ENCODE measurements at places on chromosomes 3 and 15.

DNA sequence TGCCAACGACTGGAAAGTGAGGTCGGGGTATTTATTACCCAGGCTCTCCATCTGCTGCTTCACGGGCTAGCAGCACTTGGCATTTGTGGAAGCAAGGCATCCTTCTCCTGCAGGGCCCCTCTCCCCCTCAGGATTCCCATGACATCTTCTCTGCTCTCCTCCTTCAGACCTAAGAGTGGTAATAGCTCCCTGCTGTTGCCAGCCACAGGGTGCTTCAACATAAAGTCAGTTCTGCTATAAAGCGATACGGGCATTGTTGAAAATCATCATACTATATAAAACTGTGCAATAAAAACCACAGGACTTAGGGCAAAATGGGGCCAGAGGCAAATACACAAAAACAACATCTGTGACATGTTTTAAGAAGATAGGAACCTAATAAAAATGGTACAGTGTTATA, 391.8 kb upstream of the ADAMTS9 start:
- DNase-seq = no peak

DNA sequence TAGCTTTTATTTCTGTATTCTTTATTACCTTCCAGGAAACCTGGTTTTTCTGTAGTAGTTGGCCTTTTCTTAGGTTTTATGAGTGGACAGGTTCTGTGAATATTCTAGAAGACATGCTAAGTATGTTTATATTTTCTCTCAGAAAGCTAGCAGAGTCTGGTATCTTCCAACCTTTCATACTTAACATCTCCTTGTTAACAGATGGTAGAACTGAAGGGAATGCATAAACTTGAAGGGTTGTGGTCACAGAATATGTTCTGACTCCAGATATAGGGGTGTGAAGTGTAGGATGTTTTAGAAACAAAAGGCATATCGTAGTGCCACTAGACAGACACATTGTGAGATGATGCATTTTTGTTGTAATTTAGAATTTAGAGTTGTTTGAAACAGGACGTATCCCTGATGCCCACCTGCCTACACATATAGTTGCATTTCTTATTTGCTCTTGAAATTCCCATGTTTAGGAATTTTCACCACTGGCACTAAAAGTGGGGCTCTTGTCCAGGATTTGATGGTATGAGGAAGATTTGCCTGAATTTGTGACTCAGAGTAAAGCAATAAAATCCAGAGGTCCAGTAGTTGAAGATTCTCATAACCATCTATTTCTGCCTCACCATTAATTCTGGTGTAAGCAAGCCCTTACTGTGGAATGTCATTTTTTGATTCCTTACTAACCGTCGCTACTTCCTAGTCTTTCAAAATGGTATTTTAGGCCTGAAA, 274.5 kb downstream of the FEZF2 start:
- DNase-seq = no peak

DNA sequence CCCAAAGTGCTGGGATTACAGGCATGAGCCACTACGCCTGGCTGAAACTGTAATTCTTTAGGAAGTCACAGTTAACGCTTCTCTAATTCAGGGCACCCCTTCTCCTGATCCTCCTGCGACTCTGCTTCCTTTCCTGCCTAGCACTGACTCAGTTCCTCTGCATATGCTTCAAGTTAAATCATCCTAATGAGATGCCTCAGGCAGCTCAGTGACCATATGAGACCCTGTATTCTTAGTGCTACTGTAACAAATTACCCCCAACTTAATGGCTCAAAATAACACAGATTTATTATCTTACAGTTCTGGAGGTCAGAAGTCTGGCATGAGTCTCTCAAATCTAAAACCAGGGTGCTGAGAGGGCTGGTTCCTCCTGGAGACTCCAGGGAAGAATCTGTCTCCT, 271.8 kb upstream of the LYSMD4 start:
- no peak for DNase-seq

GRCh38 chr3:129555153-129555550, 12.2 kb downstream of the H1-8 start:
- no peak for DNase-seq

- DNase-seq = no peak
Observed at GRCh38 chr15:43776101-43776717, 557 bp downstream of the ELL3 start.

DNA sequence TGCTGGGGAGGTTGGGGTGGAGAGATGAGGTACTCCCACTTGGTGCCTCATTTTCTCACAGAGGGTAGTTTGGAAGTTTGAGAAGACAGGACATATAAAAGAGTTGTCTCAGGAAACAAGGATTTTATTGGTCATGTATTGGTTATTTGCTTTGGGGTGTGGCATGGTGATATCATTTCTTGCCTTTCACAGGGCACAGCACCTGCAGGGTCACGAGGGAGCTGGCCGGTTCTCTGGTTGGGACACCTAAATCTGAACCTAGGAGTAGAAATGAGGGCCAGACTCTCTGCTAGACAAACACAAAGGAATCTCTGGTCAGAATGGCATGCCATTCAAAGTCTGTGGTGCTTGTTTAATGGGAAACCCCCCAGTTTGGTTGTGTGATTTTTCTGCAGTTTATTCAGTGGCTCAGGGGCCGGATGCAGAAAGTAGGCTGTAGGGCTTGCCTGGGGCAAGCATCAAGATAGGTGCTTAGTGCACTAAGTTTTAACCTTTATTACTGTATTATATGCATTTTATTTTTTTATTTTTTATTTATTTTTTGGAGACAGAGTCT, 237.7 kb upstream of the EIF1B start:
- no peak for DNase-seq

- no peak for DNase-seq
Observed at GRCh38 chr3:69425249-69425648, 39.4 kb upstream of the FRMD4B start.

GRCh38 chr15:71612397-71612722, 198.0 kb upstream of the NR2E3 start:
- no peak for DNase-seq

DNA sequence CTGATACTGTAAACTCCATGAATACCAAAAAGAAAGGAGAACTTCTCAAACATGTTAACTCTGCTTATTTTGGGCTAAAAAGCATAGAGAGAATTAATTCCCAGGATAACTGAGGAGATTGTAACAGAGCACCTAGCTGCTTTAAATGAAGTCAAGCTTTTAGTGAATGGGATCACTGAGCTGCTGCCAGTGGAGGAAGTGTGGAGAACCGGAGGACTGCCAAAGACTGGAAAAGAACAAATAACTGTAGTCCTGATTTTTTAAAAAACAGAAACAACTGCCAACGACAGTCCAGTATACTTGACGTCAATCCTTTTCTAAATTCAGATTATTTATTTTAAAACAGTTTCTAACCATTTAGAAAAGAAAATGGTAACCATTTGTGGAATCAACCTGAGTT, 3.3 kb downstream of the C3orf70 start:
- DNase-seq = no peak

DNA sequence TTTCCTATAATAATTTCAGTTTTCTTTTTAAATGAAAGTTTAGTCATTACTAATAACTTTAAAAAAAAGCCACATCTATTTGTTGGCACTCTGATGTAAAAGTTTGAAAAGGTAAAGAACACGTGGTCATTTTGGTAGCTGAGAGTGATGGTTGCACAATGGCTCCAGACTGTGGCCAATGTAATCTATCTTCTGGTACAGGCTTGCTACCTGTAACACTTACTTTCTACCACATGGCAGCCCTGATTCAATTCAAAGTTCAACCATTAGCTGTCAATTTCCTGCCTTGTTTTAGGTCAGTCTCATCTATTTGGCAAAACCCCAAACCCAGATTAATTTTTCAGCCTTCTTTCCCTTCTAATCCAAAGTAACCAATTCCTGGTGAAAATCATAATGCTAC, 126.1 kb downstream of the TUSC7 start:
- no peak for DNase-seq

DNA sequence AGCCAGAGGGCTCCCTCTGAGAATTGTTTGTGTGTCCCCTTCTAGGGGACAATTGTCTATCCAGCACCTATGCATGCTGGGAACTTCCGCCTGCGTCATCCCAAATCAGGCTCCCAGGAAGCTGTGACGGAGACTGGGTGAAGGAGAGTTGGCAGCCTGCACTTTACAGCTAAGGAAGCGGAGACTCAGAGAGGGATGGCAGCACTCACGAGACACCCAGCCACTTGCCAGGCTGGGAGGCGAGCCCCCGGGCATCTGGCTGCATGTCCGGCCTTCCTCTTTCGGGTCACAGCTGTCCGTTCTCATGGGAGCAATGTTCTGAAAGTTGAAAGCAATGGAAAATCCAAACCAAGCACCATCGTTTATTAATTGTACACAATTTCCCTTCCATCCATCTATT, 45.5 kb upstream of the SLC6A11 start:
- no peak for DNase-seq

DNA sequence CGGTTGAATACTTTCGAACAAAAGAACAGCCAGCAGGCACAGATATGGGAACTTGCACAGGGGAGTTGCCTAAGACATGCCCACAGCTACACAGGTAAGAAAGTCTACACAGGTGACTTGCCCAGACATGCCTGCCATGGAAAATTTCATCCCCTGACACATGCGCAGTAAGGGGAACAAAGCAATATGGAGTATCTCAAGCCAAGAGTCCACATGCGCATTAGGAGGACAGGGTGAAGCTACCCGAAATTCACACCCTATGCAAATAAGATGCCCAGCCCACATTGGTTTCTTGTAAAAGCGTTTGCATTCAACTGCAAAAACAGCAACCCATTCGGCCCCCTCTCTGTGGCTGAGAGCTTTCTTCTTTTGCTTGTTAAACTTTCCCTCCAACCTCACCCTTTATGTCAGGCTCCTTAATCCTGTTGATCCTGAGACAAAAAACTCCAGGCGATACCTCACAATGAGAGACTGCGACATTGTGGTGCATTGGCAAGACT, 49.3 kb upstream of the TRPM1 start:
- no peak for DNase-seq

DNA sequence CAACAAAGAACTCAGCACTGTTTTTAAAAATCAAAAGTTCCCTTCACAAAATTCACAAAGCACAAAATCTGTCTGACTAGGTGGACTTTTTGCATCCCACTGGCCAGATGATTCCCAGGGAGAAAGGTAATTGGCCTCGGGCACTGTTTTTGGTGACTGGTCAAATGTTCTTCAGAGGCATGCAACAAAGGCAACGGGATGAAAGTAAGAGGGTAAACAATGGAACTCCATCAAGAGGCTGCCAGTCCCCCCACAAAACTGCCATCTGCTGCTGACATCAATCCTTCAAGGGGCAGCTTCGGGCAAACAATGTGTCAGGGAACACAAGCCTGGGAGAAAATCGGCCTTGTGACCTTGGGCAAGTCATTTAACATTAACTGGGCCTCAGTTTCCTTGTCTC, 3.3 kb downstream of the SRGAP3 start:
- DNase-seq = no peak

DNA sequence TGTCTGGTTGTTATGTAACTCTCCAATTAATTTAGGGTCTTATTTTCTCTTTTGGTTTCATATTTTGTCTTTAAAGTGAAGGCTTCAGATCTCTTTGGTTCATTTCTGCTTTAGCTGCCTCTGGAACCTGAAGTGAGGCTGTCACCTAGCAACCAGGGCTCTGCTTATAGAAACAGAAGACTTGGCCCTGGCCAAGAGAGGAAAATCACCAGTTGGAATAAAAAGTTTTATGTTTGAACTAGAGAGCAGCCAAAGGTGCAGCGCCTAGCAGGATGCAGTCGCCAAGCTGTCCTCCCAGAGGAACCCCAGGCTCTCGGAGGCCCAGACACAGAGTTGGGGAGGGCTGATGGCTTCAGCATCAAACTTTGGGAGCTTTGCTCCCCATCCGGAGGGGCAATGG, 41.1 kb downstream of the LYZL4 start:
- DNase-seq = no peak

DNA sequence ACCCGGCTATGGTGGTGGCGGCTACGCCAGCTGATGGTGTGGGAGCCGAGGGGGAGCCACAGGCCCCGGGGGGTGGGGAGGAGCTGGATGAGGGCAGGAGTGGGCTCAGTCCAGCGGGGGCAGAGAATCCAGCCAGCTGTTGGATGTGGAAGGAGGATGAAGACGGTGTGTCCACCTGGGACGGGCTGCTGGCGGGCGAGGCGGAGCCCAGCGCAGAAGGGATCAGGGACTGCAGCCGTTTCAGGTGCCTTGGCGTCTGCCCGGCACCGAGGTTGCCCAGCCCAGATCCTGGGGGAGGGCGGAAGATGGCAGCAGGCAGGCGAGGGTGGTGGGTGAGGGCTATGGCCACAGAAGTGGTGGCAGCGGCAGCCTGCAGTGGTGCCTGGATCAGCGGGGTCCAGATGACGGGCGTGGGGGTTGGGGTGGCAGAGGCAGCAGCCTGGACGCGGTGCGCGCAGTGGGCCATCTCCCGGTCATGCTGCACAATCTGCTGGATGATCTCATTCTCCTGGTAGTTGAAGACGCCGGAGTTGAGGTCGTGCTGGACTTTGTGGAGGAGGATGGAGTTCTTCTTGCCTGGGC, 45.3 kb downstream of the HCN4 start:
- DNase-seq = no peak

DNA sequence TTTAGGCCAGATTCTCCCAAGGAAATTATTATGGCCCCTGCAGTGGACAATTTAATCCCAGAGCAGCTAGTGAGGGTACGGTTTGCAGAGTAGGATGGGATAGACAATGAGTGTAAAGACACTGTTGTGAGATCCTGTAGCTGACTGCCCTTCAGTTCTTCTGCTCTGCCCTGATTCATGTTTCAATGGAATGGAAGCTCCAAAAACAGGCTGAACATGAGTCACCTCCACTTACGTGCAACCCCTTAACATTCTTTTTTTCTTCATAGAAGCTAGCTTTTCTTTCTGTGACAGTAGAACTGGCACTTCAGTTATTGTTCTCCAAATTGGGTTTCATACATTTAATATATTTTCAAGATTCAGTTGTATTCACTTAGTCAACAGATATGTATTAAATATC, 32.1 kb downstream of the CLDN18 start:
- DNase-seq = no peak

GRCh38 chr15:80526556-80527340, 122.6 kb downstream of the ARNT2 start:
- no peak for DNase-seq

DNA sequence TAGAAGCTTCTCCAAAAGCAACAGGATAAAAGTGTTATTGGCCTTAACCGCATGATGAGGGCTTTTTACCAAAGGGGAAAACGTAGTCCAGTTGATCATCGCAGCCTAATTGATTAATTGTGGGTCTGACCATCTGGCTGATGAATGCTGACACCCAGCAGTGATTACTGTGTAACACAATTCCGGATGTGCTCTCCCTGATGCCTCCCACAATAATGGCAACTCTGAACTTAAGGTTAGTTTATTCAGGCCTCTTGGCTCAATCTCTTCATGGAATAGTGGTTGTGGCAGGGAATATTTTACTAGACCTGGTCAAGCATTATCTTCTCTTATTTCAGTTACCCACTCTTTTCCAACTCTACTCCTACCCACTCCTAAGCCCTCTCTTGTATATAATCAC, 332.9 kb downstream of the TIGIT start:
- no peak for DNase-seq

DNA sequence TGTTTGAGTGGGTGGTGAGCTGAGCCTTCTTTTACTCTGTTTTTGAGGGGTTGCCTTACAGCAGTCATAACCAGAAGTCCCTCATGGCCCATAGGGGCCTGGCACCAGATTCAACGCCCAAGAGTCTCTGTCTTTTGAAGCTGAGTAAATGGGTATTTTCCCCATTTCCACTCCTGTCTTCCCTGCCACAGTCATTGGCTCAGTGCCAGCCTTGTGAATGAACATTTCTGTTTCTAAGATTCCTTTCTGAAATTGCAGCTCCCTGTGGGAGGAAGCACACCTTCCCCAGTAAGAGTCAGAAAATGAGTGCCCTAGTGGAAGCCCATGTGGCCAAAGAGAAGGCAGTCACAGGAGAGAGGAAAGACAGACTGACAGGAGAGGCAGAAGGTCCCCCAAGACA, 43.7 kb upstream of the POLR2M start:
- no peak for DNase-seq

- DNase-seq = no peak
Observed at GRCh38 chr3:140424726-140425125, 253.1 kb upstream of the TRIM42 start.

All from cortex of kidney (tissue), 1 donor.